CD4-positive, alpha-beta T cell treated with Interferon gamma for 1 hour (primary cell): ENCODE measurements at places on chromosomes 7 and 10.

DNA sequence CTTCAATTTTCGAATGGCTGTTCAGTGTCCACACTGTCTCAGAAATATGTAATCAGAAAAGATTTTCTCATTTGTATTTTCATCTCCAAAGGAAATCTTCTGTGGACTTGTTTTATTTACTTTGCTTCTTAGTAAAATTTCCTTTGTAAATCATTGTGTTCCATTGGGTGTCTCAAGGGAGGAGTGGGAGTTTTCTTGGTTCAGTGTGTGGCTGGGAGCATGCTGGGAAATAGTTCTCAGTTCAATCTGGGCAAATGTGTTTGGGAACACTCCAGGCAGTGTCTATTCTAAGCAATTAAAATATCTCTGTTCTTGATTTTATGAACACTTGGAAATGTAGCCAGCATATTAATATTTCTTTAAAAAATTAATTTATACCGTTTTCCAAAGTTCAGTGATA is 1019.8 kb downstream of the CNTNAP2 start:
- DNase-seq, result no peak

GRCh38 chr10:34407324-34407805 is 407.7 kb downstream of the PARD3 start:
- no peak for DNase-seq

DNA sequence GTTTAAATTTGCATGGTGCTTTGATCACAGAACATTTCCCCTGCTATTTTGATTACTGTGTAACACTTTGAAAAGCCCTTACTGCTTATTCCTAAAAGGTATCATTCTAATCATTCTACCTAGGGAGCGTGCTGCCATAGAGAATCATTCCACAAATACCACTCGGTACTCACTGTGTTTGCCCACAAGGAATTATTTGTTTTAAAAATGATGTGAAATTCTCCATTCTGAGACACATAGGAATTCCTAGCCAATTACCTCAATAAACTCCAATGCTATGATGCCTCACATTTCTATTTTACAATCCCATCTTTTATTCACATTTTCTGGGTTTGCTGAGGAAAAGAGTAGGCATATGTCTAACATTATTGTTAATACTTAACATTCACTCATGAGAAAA is 16.2 kb upstream of the TES start:
- no peak for DNase-seq

- DNase-seq, result no peak
Observed at GRCh38 chr7:101402081-101402779, 39.6 kb downstream of the COL26A1 start.

DNA sequence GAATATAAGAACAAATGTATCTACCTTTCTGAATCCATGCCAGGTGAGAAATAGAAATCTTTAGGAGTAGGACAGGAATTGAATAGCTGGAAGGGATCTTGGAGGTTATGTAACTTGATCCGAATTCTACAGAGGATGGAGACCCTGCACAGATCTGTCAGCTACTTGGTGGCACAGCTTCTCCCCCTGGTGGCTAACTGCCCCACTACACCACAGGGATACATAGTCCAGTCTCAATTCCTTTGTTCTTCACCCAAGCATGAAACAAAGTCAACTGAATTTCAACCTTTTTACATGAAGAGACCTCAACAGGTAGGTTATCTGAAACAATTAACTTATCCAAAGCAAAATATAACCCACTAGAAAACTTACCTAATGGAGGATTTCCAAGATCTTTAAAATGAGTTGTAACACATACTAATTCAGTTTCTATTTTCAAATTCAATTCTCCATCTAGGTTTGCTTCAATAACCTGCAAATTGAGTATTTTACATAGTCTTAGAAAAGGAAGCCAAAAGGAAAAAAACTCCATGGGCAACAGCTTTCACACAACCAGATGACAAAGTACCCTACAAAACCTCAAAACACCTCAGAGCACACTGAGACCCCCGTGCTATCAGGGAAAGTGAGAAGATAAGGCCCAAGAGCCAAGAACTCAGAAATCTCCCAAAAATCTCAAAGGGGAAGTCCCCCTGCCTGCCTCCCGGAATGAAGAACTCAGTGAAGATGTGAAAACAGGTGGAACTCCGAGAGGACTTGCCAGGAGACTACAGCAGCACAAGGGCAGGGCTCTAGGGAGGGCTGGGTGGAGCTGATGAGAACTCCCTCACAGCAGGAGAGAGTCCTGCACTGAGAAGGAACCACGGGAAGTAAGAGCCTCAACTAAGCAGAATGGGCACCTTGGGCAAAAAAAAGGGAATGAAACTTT is 10.3 kb downstream of the HUS1 start:
- DNase-seq, result peak; percentile 28

DNA sequence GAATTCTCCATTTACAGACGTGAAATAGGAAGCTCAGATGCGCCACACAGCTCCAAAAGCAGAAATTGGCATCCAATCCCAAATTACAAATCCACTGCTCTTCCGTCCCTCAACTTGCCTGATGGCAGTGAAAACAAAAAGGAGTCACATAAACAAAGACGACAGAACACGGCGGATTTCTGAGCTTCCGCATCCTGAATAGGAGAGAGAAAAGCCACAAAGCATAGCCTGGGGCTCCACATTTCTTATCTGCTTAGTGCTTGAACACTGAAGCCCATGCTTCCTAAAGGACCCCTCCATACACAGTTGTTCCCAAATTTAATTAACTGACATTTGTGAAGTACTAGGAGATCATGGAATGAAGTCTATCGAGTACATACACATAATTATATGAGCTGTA is 32.6 kb downstream of the BEND7 start:
- no peak for DNase-seq

GRCh38 chr7:43735802-43736603 is 6.7 kb upstream of the COA1 start:
- DNase-seq, result no peak

DNA sequence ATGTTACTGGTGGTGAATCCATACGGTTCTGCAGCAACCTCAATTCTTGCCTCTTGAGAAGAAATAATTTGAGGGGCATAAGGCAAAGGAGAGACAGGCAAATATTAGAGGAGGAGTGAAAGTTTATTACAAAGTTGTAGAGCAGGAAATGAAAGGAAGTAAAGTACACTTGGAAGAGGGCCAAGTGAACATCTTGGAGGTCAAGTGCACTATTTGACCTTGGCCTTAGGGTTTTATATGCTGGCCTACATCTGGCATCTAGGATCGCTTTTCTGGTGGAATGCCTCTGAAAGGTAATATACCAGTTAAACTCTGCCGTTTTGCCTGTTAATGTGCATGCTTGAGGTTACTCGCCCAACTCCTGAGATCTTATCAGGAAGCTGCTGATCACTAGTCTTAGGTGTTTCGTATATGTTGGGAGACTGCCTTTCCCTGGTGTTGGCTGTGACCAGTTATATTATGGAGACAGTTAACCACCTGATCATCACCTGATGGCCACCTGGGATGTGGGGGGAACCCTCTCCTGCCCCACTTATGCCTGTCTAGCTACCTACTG is 66.1 kb upstream of the CYP2C18 start:
- no peak for DNase-seq

GRCh38 chr10:119139464-119140067 is 25.9 kb downstream of the SFXN4 start:
- DNase-seq, result peak; percentile 57

- DNase-seq, result no peak
Observed at GRCh38 chr7:146961617-146962016, 845.0 kb downstream of the CNTNAP2 start.

DNA sequence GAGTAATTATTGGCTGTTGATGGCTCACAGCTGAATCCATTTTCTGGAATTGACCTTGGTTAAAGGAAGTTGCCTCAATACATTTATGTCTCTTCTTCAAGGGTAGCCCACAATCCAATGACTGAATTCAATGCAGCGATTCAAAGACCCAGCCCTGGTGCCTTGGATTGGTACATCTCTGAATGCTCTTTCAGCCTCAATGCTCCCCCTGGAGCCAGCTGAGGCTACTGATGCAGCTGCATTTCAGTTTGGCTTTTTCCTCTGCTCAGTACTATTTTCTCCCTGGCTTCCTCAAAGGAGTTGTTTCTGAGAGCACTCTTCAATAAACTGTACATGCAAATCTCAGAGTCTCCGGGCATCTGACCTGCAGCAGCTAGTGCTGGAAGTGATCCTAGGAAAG is 633 bp upstream of the EBLN1 start:
- DNase-seq, result no peak

GRCh38 chr7:6169805-6170520 is 102.5 kb downstream of the CYTH3 start:
- DNase-seq, result no peak

- no peak for DNase-seq
Observed at GRCh38 chr7:121515229-121515628, 119.1 kb upstream of the FAM3C start.

GRCh38 chr10:29266641-29267040 is 22.2 kb upstream of the LYZL1 start:
- no peak for DNase-seq

DNA sequence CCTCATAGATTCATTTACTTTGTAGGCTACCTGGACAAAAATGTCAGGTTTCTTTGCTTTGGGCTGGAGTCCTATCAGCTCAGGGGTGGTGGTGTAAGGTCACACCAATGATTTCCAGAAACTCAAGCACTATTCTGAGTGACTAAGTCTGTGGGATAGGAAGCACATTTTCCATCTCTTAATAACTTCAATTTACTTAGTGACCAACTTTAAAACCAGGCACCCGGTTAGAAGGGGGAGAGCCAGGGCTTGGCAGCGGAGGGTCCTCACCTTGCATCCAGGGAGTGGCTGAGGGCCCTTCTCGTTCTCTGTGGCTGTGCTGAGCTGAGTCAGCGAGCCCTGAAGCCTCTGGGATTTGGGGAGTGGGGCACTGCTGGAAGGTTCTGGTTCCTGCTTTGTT is 6.7 kb downstream of the CHST3 start:
- no peak for DNase-seq

DNA sequence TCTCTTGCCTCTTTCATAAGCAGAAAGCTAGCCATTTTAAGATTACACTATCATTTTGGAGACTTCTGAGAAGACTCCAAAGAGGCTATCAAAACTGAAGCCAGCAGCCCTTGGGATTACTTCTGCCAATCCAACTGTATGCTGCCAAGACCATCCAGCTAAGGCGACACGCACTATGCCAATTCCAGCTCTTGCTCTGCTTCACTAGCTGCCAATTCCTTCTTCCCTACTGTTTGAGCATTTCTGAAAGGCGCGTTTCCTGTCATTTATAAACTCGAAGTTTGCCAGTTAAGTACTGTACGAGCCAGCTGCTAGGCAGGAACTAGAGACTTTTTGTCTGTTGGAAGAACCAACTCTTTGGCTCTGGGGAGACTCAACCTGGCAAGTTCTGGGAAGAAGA is 36.5 kb downstream of the MALSU1 start:
- no peak for DNase-seq

- DNase-seq, result no peak
Observed at GRCh38 chr10:114669648-114670047, 11.6 kb upstream of the ABLIM1 start.

DNA sequence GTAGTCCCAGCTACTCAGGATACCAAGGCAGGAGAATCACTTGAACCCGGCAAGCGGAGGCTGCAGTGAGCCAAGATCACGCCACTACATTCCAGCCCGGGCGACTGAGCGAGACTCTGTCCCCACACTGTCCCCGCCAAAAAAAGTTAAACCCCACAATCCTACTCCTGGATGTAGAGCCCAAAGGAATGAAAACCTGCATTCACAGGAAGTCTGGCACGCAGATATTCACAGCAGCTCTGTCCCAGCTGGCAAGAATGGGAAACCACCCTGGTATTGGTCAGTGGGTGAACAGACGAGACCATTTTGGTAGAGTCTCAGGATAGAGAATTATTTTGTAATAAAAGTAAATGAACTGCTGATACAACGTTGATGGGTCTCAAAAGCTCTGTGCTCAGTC is 225.2 kb downstream of the MAD1L1 start:
- DNase-seq, result no peak
